CD4-positive, alpha-beta T cell treated with Interleukin-15 for 4 hours (primary cell): ENCODE measurements at places on chromosomes 12 and 14.

DNA sequence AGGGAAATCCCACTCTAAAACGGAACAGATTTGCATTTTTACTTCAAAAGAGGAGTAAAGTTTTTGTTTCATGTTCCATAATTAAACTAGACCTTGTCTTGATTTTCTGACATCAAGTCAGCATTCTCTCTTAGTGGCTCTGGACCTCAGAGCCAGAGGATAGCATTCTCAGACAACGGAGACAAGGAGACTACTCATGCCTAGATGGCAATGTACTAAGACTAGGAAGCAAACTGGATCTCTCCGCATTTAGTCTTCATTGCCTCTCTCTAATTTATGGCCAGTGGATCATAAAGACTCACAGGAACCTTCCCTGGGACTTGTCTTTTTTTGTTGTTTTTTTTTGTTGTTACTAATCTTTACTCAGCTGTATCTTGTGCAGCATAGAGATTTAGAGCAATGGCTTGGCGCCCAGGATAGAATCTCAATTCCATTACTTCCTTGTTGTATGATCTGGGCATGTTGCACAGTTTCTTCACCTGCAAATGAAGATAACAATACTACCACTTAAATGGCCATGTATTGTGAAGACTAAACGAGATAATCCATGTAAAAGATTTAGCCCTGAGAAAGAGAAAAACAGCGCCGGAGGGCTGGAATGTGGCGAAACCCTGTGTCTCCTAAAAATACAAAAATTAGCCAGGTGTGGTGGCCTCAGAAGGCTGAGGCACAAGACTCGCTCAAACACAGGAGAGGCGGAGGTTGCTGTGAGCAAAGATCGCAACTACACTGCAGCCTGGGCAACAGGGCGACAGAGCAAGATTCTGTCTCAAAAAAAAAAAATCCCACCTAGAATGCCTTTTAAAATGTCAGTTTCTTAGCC is 4.0 kb upstream of the GEMIN2 start:
- DNase-seq: no peak

- DNase-seq: no peak
These were observed 1.4 kb downstream of the ZNF385A start for GRCh38 chr12:54383041-54383609.

GRCh38 chr12:76117751-76118150 is 33.3 kb upstream of the NAP1L1 start:
- DNase-seq: no peak

- no peak for DNase-seq
These were observed 89.9 kb upstream of the PRICKLE1 start for GRCh38 chr12:42679466-42679865.

- DNase-seq: no peak
These were observed 505.9 kb downstream of the SLC16A7 start for GRCh38 chr12:60101715-60102114.

DNA sequence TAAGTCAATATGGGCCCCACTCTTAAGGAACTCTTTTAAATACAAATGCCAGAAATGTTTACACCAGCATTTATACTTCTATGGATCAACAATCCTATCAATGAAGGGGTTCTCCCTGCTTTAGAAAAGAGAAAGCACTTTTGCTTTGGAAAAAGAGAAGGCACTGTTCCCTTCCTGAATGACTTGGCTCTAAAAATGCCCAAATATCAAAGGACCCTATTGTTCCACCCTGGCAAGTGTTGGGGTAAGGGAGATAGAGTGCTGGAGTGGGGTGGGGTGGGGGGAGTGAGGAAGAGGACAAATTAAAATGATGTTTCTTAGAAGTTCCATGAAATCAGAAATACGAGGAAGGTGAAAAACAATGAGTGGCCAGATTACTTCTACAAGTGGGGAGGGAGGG is 131.6 kb upstream of the GRIN2B start:
- no peak for DNase-seq

- DNase-seq: peak; percentile 25
These were observed 35.3 kb downstream of the PITPNM2 start for GRCh38 chr12:123115409-123116121.

DNA sequence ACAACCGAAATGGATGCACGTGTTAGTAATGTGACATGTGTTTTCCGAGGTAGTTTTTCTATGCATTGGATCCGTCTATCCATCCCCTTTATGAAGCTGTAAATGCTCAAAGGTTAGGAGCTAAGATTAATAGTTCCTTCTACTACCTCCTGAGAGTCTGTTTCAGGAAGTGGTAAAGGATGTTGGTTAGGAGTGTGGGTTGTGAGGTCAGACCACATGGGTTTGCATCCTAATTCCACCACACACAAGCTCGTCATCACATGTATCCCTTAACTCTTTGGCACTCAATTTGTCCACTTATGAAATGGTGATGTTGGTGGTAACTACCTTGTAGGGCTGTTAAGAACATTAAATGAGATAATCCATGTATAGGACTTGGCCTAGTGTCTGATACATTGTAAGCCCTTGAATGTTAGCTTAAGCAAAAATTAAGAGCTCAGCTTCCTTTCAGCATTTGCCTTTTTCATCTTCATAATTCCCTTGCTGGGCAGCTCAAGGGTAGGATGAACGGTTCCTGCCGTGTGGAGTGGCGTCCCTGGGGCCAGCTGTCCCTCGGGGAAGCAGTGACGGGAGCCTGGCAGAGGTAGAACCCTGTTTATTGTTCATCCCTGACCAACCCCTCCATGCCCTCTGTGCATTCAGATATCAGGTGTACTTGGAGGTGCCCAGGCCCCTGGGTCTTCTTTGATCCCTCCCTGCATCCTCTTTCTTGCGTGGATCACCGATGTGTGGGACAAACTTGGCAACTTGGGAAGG is 52.3 kb downstream of the TSPAN9 start:
- no peak for DNase-seq

DNA sequence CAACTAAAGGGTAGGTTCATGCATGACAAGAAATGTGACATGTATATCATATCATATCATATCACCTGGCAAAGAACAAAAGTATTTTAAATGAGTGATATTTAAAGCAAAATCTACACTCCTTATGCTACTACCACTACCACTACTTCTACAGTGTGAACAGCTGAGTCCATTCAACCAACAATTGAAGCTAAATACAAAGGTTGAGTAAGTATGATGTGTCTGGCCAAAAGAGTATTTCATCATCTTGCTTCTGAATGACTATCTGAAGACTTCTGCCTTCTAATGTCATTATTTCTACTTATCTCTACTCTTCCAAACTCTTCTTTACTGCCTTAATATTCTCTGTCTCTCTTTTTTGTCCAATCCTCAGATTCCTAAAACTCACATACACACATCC is 292.6 kb upstream of the CAND1 start:
- no peak for DNase-seq

DNA sequence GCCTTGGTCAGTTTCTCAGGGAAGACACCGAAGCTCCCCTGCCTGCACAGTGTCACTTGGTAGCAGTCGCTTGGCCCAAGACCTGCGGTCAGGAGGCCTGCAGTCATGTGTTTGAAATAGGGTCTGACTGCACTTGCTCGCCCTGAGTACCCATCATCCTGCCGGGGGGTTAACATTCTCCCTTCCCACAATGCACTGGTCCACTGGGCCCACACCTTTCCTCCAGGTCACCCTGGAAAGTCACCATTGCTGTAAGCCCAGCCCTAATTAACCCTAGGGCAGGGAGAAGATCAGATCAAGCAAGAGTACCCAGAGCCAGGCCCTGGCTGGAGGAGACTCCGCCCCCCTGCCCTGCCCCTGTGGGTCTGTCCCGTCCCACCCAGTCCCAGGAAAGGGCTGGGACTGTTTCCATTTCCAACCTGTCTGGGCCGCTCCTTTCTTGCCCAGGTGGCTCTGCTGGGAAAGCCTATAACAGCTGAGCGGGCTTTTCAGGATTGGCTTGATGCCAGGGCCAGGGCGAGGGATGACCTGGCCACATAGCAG is 87.1 kb downstream of the ZFP36L1 start:
- DNase-seq: no peak

- DNase-seq: no peak
These were observed 574 bp downstream of the GLRX5 start for GRCh38 chr14:95535226-95536021.

DNA sequence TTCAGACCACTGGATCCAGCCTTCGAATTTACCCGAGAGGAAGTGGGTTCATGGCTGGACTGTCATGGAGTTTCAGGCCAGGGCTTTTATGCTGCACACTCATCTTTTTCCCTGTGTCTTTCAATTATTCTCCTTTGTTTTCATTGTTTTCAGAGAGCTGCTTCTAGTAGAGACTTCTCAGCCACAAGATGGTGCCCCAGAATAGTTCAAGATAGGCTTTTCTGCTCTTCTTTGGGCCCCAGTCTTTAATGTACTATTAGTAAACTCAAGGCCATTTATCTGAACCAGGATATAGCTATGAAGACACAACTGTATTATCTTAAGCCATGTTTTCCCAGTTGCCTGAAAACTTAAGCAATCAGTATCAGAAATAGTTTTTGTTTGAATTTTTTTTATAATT is 30.4 kb upstream of the PSMA6 start:
- peak; percentile 10 for DNase-seq

- peak; percentile 65 for DNase-seq
These were observed 47.9 kb downstream of the PPP1R12A start for GRCh38 chr12:79886917-79887519.

GRCh38 chr14:94175747-94176146 is 1.6 kb downstream of the PPP4R4 start:
- no peak for DNase-seq

GRCh38 chr12:33589576-33590114 is 150.0 kb upstream of the SYT10 start:
- no peak for DNase-seq

- DNase-seq: no peak
These were observed 26.2 kb downstream of the RAD9B start for GRCh38 chr12:110528277-110528839.

GRCh38 chr14:53744857-53745256 is 211.8 kb downstream of the BMP4 start:
- DNase-seq: no peak

DNA sequence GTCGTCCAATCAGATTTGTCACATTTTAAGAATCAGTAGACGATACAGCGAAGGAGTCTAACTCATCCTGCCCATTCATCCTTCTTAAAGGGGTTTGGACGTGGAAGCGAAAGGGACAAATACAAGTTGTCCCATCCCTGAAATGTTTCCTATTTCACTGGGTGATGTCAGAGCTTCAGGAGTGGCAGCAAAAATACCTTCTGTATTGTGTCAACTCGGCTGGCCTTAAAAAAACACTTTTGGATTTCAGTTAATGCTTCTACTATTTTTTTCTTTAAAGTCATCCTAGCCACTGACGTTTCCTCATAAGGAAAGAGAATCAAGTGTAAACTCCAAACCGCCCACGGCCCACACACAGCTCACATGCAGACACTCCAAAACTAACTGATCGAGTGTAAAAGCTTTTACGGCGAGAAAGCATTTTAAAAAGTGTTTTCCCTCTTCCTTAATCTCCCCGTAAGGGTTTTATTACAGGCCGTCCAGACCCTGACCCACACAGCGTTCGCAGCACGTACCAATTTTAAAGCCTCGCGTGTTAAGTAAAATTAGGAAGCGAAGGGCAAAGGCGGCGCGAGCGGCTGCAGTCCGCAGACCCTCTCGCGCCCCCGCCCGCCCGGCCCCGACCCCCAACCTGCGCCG is 593 bp downstream of the CFL2 start:
- DNase-seq: peak; percentile 3

DNA sequence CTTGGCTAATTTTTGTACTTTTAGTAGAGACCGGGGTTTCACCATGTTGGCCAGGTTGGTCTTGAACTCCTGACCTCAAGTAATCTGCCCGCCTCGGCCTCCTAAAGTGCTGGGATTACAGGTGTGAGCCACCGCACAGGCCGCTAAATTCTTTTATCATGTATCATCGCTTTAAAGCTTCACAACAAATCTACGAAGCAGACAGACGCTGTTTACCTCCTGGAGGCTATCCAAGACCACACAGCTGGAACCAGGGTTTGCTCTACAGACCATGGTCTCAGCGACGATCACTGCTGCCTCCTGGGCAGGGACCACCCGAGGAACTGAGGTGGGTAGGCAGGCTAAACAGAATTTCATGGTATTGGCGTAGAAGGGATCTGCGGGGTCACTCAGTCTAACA is 27.2 kb downstream of the KRT80 start:
- no peak for DNase-seq

DNA sequence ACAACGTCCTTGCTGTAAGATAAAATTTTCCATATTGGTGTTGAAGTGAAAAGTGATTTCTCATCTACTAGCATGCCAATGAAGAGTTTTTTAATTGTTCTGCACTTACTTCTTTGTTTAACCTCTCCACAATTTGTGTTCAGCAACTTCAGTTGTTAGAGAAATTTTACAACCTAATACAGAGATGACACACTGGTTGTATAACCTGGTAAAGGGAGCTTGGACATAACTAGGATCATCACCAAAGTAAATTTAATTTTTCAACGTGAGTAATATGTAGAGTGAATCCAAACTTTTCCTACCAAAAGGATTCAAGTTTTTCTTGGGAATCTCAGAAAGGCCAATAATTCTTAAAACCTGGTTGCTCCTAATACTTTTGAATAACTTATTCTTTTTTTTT is 13.4 kb upstream of the TAS2R43 start:
- DNase-seq: no peak

DNA sequence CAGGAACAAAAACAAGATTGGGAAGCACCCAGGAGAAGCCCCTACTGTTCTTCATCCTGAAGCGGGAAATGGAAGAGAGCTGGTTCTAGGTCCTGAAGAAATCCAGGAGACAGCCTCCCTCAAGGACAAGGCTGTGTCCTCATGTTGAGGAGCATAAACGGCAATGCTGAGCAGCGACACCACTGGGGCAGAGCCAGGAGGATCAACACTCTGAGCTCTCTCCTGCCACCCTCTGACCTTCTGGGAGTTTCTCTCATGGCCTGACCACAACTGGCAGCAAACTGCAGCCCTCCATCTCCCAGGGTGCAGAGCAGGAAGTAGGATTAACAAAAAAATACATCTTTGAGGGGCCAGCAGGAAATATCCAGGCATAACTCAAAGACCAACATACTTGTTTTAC is 1292.2 kb upstream of the TMEM132C start:
- no peak for DNase-seq

- DNase-seq: no peak
These were observed 25.9 kb downstream of the PSEN1 start for GRCh38 chr14:73162251-73162650.

DNA sequence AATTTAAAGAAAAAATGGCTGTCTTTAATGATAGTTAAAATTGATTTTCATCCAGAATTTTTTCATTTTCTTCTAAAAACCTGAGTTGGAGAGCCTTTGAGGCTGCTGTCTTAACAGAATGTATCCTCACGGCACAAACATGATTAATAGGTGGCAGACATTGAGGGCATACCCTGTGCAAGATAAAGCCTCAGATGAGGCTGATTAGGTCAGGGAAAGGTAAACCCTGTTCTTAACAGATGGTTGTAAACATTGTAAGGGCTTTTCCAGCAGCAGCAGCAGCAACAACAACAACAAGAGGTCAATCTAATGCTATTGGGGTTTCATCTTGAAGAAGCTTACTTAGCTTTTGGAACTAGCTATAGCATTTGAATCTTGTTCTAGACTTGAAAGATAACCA is 17.4 kb downstream of the GNG2 start:
- DNase-seq: no peak

DNA sequence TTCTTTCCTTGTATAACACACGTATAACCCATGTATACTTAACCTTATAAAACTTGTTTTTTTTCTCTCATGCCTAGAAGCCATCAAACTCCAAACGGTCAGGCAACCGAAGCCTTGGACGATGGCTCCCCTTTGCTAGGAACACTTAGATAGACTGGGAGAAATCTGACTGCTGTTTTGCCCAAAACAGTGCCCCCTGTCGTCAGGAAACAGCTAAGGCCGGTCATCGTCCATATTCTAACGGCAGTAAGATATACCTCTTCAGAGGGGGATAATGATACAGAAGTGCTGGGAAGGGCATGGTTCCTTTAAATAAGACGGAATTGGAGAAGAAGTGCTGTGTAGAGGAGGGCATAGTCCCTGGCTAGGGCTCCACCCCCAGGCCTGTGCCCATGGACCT is 130.5 kb downstream of the SLC41A2 start:
- DNase-seq: peak; percentile 13
